ENCODE measurements at places on chromosomes 1 and 21.

- no peak overlapping the region for H3K27ac ChIP-seq
- H3K36me3 ChIP-seq: no peaks in the 10 kb centered on the region
- H3K27me3 ChIP-seq: no peaks in the 10 kb centered on the region
- DNase-seq: no peak
- H3K4me1 ChIP-seq: no peaks in the 10 kb centered on the region
- no peak overlapping the region for H3K4me3 ChIP-seq
Measured at GRCh38 chr21:18443701-18444100, 40.1 kb upstream of the TMPRSS15 start.

GRCh38 chr21:45443595-45444181 lies 38.7 kb downstream of the COL18A1 start:
- H3K27me3 ChIP-seq: peaks cover 4% of the 10 kb centered on the region
- no peak overlapping the region for H3K27ac ChIP-seq
- DNase-seq: no peak
- no peak overlapping the region for H3K4me3 ChIP-seq
- no peaks in the 10 kb centered on the region for H3K36me3 ChIP-seq

GRCh38 chr21:42460391-42461184 lies 35.4 kb downstream of the RSPH1 start:
- no peak for DNase-seq
- no peak overlapping the region for H3K27ac ChIP-seq
- no peak overlapping the region for H3K4me3 ChIP-seq

GRCh38 chr1:240031414-240031813 lies 60.3 kb upstream of the FMN2 start:
- no peak for DNase-seq
- H3K27me3 ChIP-seq: peaks cover 2% of the 10 kb centered on the region
- H3K27ac ChIP-seq: no peak overlapping the region
- no peaks in the 10 kb centered on the region for H3K4me1 ChIP-seq
- H3K36me3 ChIP-seq: no peaks in the 10 kb centered on the region

- DNase-seq: no peak
- H3K4me1 ChIP-seq: peaks cover 30% of the 10 kb centered on the region
- H3K36me3 ChIP-seq: no peaks in the 10 kb centered on the region
- H3K27ac ChIP-seq: no peak overlapping the region
- peaks cover 6% of the 10 kb centered on the region for H3K27me3 ChIP-seq
- H3K4me3 ChIP-seq: no peak overlapping the region
Measured at GRCh38 chr1:24726741-24727140, 18.5 kb upstream of the CLIC4 start.

DNA sequence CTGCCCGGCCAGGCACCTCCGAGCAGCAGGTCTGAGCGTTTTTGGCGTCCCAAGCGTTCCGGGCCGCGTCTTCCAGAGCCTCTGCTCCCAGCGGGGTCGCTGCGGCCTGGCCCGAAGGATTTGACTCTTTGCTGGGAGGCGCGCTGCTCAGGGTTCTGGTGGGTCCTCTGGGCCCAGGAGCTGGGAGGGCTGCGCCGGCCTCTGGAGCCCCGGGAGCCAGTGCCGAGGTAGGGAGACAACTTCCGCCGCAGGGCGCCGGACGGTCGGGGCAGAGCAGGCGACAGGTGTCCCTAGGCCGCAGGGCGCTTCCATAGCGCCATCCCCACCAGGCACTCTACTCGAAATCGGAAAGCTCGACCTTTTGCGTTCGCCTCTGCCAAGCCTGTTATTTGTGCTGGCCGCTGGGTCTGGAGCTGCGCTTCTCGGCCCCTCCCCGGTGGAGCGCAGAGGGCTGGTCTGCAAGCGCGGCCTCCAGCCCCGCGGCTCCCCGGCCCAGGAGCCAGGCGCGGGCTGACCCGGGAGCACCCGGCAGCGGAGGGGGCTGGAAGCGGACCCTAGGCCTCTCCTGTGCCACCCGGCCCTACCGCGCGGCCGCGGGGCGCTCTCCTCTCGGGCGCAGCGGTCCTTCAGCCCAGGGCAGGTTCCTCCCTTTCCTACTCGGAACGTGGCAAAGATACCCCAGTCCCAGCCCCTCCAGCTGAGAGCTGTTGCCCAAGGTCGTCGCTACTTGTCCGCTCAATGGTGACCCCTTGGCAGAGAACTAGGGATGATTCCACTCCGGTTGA lies 2.2 kb downstream of the SIM2 start:
- peak; percentile 45 for DNase-seq
- no peak overlapping the region for H3K27ac ChIP-seq
- peaks cover 9% of the 10 kb centered on the region for H3K36me3 ChIP-seq

DNA sequence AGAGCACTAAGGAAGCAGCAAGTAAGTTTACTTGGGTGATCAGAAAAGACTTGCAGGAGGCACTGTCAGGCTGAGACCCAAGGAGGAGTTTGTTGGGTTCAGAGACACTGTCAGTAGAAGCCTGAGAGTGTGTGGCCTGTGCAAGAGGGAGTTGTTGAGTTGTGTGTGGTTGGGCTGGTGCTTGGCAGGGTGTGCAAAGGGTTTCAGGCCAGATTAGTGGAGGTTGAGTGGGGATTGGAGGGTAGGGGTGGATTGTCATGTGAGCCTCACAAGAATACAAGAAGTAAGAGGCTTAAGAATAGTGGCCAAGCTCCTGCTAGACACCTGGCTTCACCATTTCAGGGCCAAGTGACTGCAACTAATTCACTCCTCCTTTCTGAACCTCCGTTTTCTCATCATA lies 8.9 kb upstream of the KIF21B start:
- no peak for DNase-seq
- H3K27ac ChIP-seq: no peak overlapping the region
- H3K4me1 ChIP-seq: no peaks in the 10 kb centered on the region
- no peaks in the 10 kb centered on the region for H3K36me3 ChIP-seq
- H3K4me3 ChIP-seq: no peak overlapping the region
- peaks cover 4% of the 10 kb centered on the region for H3K27me3 ChIP-seq

- no peak overlapping the region for H3K4me3 ChIP-seq
- H3K27ac ChIP-seq: no peak overlapping the region
- DNase-seq: no peak
- no peaks in the 10 kb centered on the region for H3K27me3 ChIP-seq
Measured at GRCh38 chr1:61000327-61000726, 82.0 kb upstream of the NFIA start.
